ENCODE measurements at places on chromosomes 5 and 9. TPM values are rescaled to one million over a fixed set of nuclear protein-coding genes. Genes with fewer than 3 reads are reported as not detected.

The CDKN2B gene
- 6.3 TPM for total RNA-seq

The FGD3 gene
- 143 TPM for total RNA-seq

The PCDHGB2 gene
- 0.12 TPM for total RNA-seq

The SAXO1 gene
- total RNA-seq, result 0.13 TPM

The IFNA21 gene
- not detected for total RNA-seq

The C1QTNF2 gene
- total RNA-seq, result not detected

The HTR4 gene
- total RNA-seq, result not detected

The KIF4B gene
- total RNA-seq, result 0.07 TPM

The PCDHB12 gene
- total RNA-seq, result not detected

The EQTN gene
- total RNA-seq, result not detected

The CYLC2 gene
- not detected for total RNA-seq

The C7 gene
- not detected for total RNA-seq

The TMOD1 gene
- 0.66 TPM for total RNA-seq

The SGCD gene
- total RNA-seq, result not detected

The RNF180 gene
- not detected for total RNA-seq

The KLF9 gene
- total RNA-seq, result 18.0 TPM

The SPOCK1 gene
- total RNA-seq, result not detected

The MAP1B gene
- not detected for total RNA-seq

The ALDH7A1 gene
- 1.2 TPM for total RNA-seq

The SLC25A48 gene
- not detected for total RNA-seq

The TTC16 gene
- 2.9 TPM for total RNA-seq

The RBM27 gene
- 18.4 TPM for total RNA-seq

The OBP2B gene
- not detected for total RNA-seq

The FAM53C gene
- total RNA-seq, result 21.2 TPM

The SH2D3C gene
- 70.4 TPM for total RNA-seq

The SIT1 gene
- total RNA-seq, result 193 TPM

The PCDH12 gene
- total RNA-seq, result 0.77 TPM

The NELFB gene
- 52.9 TPM for total RNA-seq

The IFNK gene
- total RNA-seq, result not detected

The LMBRD2 gene
- total RNA-seq, result 14.2 TPM

The GPR150 gene
- total RNA-seq, result 1.8 TPM

The CKMT2 gene
- not detected for total RNA-seq

The PPP1R2B gene
- 0.10 TPM for total RNA-seq

The ROPN1L gene
- 4.6 TPM for total RNA-seq

The SOWAHA gene
- total RNA-seq, result not detected

The RMRP gene
- total RNA-seq, result 9,431 TPM

The PRRT1B gene
- not detected for total RNA-seq

The C9orf153 gene
- total RNA-seq, result not detected

All from activated naive CD4-positive, alpha-beta T cell treated with anti-CD3 and anti-CD28 coated beads, Interleukin-2, amount 10 ng/mL, durations not matched to agents 5 hours and 36 hours (primary cell).